Femur (tissue), 1 donor: ENCODE measurements at places on chromosomes 4 and X.

DNA sequence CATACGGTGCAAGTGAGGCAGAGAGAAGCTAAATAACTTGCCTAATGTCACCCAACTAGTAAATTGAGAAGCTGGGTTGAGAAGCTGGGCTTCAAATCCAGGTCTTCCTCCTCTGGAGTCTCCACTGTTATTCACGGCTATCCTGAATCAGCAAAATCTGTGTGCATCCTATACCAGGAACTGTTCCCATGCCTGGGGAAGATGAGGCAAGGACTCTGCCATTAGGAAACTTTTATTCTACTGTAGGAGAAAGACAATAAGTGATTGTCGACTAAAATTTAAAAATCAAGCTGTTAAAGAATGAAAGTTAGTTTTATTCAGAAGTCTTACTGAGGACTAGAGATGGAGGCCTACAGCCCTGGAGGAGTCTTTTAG is 872 bp upstream of the TEC start:
- no peak for DNase-seq

DNA sequence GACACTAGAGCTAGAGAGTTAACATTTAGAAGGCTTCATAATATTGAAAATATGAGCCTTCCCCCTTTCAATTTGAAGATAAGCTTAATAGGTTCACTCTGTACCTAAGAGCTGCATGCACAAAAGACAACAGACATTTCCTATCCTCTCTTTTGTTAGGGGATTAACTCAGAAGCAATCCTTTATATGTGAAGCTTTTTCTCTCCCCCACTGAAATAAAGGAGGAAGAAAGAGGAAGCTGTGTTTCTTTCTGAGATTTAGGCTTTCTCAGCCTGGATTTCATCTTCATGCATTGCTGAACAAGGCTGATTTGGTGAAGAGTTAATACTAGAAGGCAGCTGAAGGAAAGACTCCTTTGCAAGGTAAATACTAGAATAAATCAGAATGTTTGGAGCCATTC is 21.0 kb upstream of the CABS1 start:
- DNase-seq = no peak

DNA sequence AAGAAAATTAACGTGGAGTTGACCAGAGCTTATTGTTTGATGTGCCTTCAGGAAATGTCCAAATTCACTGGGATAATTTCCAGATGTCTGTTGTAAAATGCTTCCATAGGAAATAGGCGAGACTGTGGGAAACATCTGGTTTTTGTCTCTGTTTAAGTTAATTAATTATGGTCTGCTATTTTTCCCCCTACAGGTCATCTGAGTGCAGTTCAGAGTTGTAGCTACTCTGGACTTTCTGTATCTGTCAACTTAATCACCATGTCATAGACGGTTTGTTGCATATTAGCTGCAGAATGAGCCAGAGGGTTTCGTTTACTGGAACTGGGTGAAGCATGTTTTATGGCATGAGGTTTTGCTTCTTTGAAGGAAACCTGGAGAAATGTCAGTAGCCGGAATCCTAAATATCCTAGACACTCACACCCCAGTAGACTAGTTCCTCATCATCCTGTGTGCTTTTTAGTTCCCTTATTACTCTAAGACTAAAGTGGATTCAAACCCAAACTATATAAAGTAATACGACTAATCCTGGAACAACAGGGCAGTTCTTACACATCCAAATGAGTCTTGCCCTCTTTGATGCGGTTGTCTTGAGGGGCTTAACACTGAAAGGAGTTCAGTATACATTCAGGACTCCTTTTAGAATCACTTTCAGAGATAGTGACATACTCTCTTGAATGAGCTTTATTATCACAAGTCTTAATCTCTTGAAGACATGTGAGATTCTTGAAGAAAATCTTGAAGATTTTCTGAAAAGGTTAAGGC is 62.5 kb downstream of the PPEF1 start:
- no peak for DNase-seq

DNA sequence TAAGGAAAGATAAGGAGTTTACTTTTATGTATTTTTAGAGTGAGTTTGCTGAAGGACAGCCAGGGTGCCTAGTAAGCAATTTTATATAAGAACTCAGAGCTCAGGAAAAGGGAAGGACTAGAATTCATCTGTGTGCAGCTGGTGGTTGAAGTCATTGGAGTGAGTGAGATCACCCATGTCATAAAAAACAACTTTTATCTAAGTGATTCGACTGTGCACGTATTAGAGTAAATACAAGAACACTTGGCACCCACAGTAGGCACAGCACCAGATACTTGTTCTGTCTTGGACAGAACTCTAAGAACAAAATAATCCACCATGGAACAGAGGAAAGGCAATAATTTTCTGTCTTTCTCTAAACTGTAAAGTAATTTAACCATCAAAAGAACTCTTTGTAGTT is 31.6 kb downstream of the SYNPO2 start:
- no peak for DNase-seq

GRCh38 chrX:20530406-20530921 is 263.8 kb upstream of the RPS6KA3 start:
- peak; percentile 78 for DNase-seq

DNA sequence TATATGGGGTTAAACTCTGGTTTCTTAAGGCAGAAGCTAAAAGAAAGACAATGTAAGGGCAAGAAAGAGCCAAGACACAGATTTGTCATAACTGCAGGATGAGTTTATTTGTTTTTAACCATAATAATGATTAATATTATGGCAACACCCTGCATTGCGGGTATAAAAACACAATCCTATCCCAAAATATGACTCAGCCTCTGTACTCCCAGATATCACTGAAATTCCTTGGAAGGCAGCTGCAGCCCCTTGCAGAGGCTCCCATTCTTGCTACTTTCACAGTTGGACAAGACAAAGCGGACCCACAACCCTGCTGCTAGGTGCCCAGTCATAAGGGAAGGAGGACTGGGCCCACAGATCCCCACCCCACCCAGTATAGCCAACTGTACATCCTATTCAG is 20.4 kb upstream of the FGF16 start:
- DNase-seq = no peak

DNA sequence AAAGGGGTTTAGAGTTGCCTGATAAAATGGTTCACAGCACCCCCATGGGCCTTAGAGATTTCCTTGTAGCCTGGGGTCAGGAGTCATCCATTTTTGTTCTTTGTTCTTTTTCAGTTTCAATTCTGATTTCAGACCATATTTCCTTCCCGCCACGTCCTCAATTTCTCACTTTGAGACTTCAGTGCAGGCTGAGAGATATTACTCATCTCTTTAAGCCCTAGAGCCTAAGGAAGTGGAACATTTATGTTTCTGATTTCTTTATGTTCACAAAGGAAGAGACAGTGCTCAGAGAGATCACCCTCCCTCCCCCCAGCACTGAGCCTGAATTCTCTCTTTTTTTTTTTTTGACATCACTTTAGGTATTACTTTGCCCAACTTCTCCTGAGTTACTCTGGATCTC is 56.3 kb downstream of the MSN start:
- no peak for DNase-seq

GRCh38 chr4:116401293-116401692 is 684.1 kb downstream of the TRAM1L1 start:
- DNase-seq = no peak

DNA sequence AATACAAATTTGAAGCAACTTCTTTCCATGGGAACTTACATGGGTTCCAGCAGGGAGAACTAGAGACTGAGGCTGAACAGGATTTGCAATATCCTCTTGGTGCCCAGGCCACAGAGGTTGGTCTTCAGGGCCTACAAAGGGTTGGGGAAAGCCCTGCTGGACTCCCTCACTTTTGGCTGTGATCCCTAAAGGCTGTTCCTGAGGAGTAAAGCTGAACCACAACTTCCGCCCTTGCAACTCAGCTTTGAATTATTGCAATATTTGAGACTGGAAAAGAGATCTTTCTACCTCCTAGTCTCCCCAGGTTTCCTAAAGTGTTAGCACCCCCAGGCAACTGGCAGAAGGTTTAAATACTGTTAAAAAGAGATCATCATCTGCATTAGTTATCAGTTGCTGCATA is 26.9 kb downstream of the DCHS2 start:
- DNase-seq = no peak

- no peak for DNase-seq
Observed at GRCh38 chr4:54585321-54586000, 72.3 kb upstream of the KIT start.

GRCh38 chrX:9438933-9439494 is 25.8 kb upstream of the TBL1X start:
- no peak for DNase-seq
